ENCODE measurements at places on chromosomes 2 and 18. TPM values are rescaled to one million over a fixed set of nuclear protein-coding genes. Genes with fewer than 3 reads are reported as not detected.

MOCOS gene
- total RNA-seq = 0.36 TPM

C1GALT1C1L gene
- not detected for total RNA-seq

KANSL1L gene
- 4.0 TPM for total RNA-seq

NT5C1B gene
- total RNA-seq = not detected

PRKAG3 gene
- not detected for total RNA-seq

PASK gene
- 100 TPM for total RNA-seq

ZNF521 gene
- total RNA-seq = not detected

HAAO gene
- total RNA-seq = 0.17 TPM

ATG4B gene
- total RNA-seq = 85.0 TPM

HPCAL1 gene
- total RNA-seq = 82.6 TPM

GPR35 gene
- total RNA-seq = 3.4 TPM

FOXD4L1 gene
- not detected for total RNA-seq

HOXD13 gene
- not detected for total RNA-seq

SEPTIN2 gene
- 261 TPM for total RNA-seq

IL36G gene
- total RNA-seq = not detected

KIF5C gene
- 30.8 TPM for total RNA-seq

ABCG5 gene
- total RNA-seq = not detected

ERFE gene
- not detected for total RNA-seq

PJVK gene
- 3.0 TPM for total RNA-seq

TDRD15 gene
- 0.02 TPM for total RNA-seq

GKN1 gene
- not detected for total RNA-seq

SLC23A3 gene
- total RNA-seq = 1.1 TPM

SLC38A11 gene
- not detected for total RNA-seq

CD302 gene
- total RNA-seq = 0.55 TPM

MARCHF4 gene
- not detected for total RNA-seq

GBX2 gene
- total RNA-seq = not detected

TMBIM1 gene
- 71.8 TPM for total RNA-seq

KCNE4 gene
- not detected for total RNA-seq

AFTPH gene
- 34.8 TPM for total RNA-seq

DCC gene
- total RNA-seq = not detected

SH3YL1 gene
- 23.5 TPM for total RNA-seq

PRPF40A gene
- total RNA-seq = 128 TPM

PDE11A gene
- not detected for total RNA-seq

CTAGE1 gene
- total RNA-seq = not detected

EXOC6B gene
- 8.5 TPM for total RNA-seq

RHOB gene
- total RNA-seq = 31.6 TPM

VSNL1 gene
- total RNA-seq = not detected

FMNL2 gene
- 2.2 TPM for total RNA-seq

EPHA4 gene
- total RNA-seq = 7.0 TPM

B3GNT7 gene
- not detected for total RNA-seq

FAM124B gene
- 0.39 TPM for total RNA-seq

FBXO48 gene
- 2.3 TPM for total RNA-seq

RDH14 gene
- total RNA-seq = 14.4 TPM

LYPD6 gene
- total RNA-seq = not detected

LIMS2 gene
- 12.3 TPM for total RNA-seq

POU3F3 gene
- total RNA-seq = not detected

PER2 gene
- total RNA-seq = 5.5 TPM

Measured in activated CD4-positive, alpha-beta memory T cell treated with anti-CD3 and anti-CD28 coated beads for 36 hours (primary cell).